Liver (tissue), 10 donors: ENCODE measurements at places on chromosomes 2 and 18. TPM values are rescaled to one million over a fixed set of nuclear protein-coding genes. Genes with fewer than 3 reads are reported as not detected.

Gene CHRNG
- polyA plus RNA-seq = not detected

Gene AQP12A
- not detected for polyA plus RNA-seq

Gene MLPH
- 22.1 TPM for polyA plus RNA-seq

Gene GALNT3
- 0.92 TPM for polyA plus RNA-seq

Gene TMEM163
- 0.08 TPM for polyA plus RNA-seq

Gene FANCL
- 4.2 TPM for polyA plus RNA-seq

DNA sequence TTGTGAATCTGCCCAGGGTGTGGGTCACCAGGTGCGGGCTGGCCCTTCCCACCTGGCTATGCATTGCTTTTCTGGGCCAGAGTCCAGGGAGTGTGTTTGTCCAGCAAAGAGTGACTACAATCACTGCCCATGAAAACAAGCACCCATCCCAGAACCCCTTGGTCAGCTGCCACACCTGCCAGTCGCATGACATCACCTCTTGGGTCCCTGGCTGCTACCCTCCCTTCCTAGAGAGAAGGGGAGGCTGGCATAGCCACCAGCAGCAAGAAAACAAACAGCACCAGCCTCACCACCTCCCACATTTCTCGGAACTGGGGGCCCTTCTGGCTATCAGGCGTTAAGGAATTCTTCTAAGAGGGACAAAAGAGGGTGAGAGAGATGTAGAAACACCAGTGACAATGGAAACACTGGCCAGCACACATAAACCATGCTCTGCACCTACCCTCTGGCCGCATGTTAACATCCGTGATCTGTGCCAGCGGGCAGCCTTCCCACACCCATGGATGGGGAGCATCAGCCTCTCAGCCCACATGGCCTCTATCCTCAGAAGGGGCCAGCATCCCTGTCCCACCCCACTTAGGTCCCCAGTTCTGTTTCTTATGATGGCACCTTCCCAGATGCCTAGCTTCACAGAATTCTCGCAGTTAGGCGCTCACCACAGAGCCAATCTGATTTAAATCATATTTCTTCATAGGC, 109.7 kb upstream of the GLI2 start:
- H3K4me3 ChIP-seq = no peak overlapping the region
- H3K27ac ChIP-seq = no peak overlapping the region
- no peak for DNase-seq
- no peaks in the 10 kb centered on the region for H3K36me3 ChIP-seq
- H3K4me1 ChIP-seq = no peaks in the 10 kb centered on the region

- no peak overlapping the region for H3K4me3 ChIP-seq
- no peaks in the 10 kb centered on the region for H3K36me3 ChIP-seq
- no peak overlapping the region for H3K27ac ChIP-seq
- DNase-seq = no peak
These were observed 35.3 kb upstream of the GCC2 start for GRCh38 chr2:108413711-108414095.

- H3K36me3 ChIP-seq = no peaks in the 10 kb centered on the region
- no peaks in the 10 kb centered on the region for H3K27me3 ChIP-seq
- no peak for DNase-seq
- no peaks in the 10 kb centered on the region for H3K4me1 ChIP-seq
- no peak overlapping the region for H3K4me3 ChIP-seq
These were observed 111.0 kb downstream of the RBM43 start for GRCh38 chr2:151150331-151151320.

GRCh38 chr18:35132021-35132902, 91.0 kb downstream of the MAPRE2 start:
- no peak for DNase-seq
- H3K36me3 ChIP-seq = peaks cover 9% of the 10 kb centered on the region
- H3K4me3 ChIP-seq = no peak overlapping the region
- H3K4me1 ChIP-seq = no peaks in the 10 kb centered on the region
- H3K27me3 ChIP-seq = no peaks in the 10 kb centered on the region
- peak overlapping the region; percentile 9 for H3K27ac ChIP-seq

- no peak for DNase-seq
- no peaks in the 10 kb centered on the region for H3K4me1 ChIP-seq
- H3K36me3 ChIP-seq = no peaks in the 10 kb centered on the region
- no peak overlapping the region for H3K27ac ChIP-seq
- no peaks in the 10 kb centered on the region for H3K27me3 ChIP-seq
- no peak overlapping the region for H3K4me3 ChIP-seq
These were observed 12.2 kb upstream of the ATP6V1B1 start for GRCh38 chr2:70923378-70924015.

DNA sequence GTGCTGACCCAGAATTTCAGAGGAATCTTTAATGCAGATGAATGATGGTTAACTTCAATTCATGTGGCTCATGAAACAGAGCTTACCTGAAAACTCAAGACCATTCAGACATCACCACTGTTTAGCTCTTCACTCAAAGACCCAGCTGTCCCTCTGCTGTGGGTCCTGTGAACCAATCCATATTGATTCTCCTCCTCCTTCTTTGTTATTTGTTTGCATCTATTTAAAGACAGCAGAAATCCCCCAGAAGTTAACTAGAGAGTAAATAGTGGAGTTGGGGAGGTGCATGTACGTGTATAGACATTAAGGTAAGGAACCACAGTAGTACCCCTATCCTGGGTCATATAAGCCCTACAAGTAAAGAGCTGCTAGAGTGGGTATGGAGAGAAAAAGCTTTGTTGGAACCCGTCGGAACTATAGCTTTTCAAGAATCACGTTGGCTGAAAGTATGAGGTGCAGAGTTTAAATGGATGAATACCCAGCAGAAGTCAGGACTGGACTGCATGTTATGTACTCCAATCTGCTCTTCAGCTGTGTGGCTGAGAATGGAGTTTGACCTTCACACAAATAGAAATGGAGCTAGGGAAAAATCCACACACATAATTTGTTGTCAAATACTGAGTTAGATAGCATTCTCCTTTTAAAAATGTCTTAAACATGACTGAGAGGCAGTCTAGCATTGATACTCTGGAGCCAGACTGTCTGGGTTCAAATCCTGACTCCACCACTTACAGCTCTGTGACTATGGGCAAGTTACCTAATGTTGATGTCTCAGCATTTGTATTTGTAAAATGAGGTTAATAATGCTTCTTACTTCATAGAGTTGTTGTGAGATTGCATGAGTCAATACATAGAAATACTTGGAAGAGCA, 81.7 kb upstream of the HK2 start:
- no peak for DNase-seq
- no peaks in the 10 kb centered on the region for H3K36me3 ChIP-seq

GRCh38 chr2:194166818-194167217, 1490.2 kb upstream of the SLC39A10 start:
- no peaks in the 10 kb centered on the region for H3K4me1 ChIP-seq
- H3K4me3 ChIP-seq = no peak overlapping the region
- no peaks in the 10 kb centered on the region for H3K27me3 ChIP-seq
- H3K27ac ChIP-seq = no peak overlapping the region
- H3K36me3 ChIP-seq = no peaks in the 10 kb centered on the region

GRCh38 chr2:145644820-145645302, 1124.9 kb upstream of the ZEB2 start:
- H3K27ac ChIP-seq = no peak overlapping the region
- H3K36me3 ChIP-seq = no peaks in the 10 kb centered on the region
- H3K27me3 ChIP-seq = no peaks in the 10 kb centered on the region
- H3K4me1 ChIP-seq = no peaks in the 10 kb centered on the region
- H3K4me3 ChIP-seq = no peak overlapping the region
- DNase-seq = no peak

- H3K4me3 ChIP-seq = no peak overlapping the region
- DNase-seq = no peak
- no peak overlapping the region for H3K27ac ChIP-seq
These were observed 84.3 kb downstream of the GATA6 start for GRCh38 chr18:22253676-22254075.

DNA sequence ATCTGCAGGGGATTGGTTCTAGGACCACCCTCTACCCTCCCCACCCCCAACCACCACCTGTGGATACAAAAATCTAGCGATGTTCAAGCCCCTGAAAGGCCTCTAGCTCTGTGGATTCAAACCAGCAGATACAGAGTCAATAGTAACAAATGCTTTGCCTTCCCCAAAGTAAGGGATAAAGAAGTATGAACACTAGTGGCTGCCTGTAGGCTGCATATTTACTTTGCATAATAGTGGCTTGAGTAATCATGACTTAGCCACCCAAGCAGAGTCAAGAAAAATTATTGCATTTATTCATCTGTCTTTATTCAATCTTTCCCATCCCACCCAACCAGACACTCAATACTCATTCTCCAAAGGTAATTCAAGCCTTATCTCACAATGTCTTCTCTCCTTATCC, 43.8 kb downstream of the SOCS6 start:
- H3K36me3 ChIP-seq = no peaks in the 10 kb centered on the region
- H3K4me1 ChIP-seq = peaks cover 27% of the 10 kb centered on the region
- H3K27me3 ChIP-seq = no peaks in the 10 kb centered on the region
- H3K4me3 ChIP-seq = no peak overlapping the region
- H3K27ac ChIP-seq = peak overlapping the region; percentile 80
- DNase-seq = no peak
